MV-4-11 (cell line): ENCODE measurements at places on chromosomes 6 and 20.

DNA sequence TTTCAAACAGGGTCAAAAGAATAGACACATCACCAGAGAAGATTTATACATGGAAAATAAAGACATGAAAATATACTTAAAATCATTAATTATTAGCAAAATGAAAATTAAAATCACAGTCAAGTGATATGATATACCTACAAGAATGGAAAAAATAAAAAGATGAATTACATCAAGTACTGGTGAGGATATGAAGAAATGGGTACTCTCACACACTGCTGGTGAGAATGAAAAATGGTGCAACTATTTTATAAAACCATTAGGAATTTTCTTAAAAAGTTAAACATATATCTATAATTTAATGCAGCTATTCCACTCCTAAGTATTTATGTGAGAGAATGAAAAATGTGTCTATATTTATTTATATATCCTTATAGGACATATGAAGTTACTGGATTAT is 136.3 kb upstream of the GRIK2 start:
- no peak for DNase-seq

GRCh38 chr6:57089265-57089664 is 723 bp upstream of the ZNF451 start:
- DNase-seq = no peak

GRCh38 chr20:58103517-58103904 is 124.9 kb downstream of the ANKRD60 start:
- no peak for DNase-seq

- peak; percentile 6 for DNase-seq
Observed at GRCh38 chr6:157148391-157149323, 174.7 kb downstream of the TMEM242 start.
